Activated T-cell treated with anti-CD3 and anti-CD28 coated beads for 48 hours (primary cell): ENCODE measurements at places on chromosomes 4 and X.

DNA sequence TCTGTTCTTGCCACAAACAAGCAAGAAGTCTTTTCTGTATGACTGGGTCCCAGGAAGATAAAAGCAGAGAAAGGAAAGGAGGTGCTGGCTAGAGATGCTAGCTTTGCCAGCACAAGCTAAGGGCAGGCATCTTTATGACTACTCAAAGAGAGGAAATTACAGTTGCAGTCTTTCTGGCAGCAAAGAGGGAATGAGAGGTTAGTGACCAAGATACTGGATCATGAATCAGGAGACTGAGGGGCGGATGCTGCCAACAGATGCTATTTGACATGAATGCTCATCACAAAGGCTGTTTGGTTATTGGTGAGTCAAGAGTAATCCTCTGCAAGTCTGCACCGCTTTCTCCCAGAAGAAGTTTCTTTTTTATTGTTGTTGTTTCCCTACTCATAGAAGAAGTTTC, 5.5 kb upstream of the XIAP start:
- DNase-seq, result no peak

- no peak for DNase-seq
Observed at GRCh38 chr4:174607792-174608191, 85.5 kb upstream of the HPGD start.

DNA sequence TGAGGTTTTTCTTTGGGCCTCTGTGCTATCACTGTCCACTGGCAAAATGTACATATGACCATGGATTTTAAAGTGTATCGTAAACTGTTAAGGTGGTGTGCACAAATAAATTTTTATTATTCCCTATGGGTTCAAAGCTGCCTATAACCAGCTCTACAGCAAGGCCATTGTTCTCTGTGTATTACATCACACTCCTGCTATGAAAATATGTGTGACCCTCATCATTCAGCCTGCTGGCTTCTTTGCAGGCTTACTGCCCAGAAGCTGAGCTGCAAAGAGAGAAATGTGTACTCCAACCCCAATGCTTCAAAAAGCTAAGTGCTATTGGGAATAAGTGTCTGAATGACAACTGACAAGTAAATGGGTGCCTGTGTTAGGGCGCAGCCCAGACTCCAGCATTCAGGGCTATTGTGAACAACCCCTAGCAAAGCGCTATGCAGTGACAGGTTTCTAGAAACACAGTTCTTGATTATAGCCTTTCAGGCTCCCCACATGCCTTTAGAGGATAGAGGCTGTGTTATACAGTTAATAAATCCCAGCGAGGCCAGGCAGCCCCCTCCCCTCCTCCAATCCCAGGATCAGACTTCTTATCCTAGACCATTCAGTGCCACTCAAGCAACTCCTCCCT, 220.4 kb upstream of the RADX start:
- no peak for DNase-seq

GRCh38 chr4:112312610-112313239, 15.6 kb downstream of the ALPK1 start:
- no peak for DNase-seq

- no peak for DNase-seq
Observed at GRCh38 chrX:114599305-114599704, 15.4 kb downstream of the HTR2C start.

GRCh38 chrX:51281758-51282318, 50.8 kb upstream of the NUDT10 start:
- no peak for DNase-seq

GRCh38 chrX:51614353-51615012, 4.2 kb downstream of the CENPVL3 start:
- no peak for DNase-seq

- DNase-seq, result no peak
Observed at GRCh38 chr4:147617841-147618691, 869 bp downstream of the TMEM184C start.

DNA sequence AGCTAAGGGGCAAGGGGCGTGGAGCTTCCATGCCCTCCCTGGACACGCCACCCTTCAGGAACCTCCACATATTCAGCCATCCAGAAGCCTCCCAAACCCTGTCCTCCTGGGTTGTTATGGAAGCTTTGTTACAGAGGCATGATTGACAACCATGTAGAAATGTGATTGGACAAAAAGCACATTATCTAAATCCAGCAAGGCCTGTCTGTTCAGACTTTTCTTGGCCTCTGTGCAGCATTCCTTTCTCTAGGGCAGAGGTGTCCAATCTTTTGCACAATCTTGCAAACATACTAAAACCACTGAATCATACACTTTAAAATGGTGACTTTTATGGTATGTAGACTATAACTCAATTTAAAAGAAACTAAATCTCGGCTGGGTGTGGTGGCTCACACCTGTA, 12.7 kb downstream of the STEEP1 start:
- DNase-seq, result no peak

GRCh38 chr4:2982012-2982411, 18.6 kb downstream of the GRK4 start:
- DNase-seq, result no peak

DNA sequence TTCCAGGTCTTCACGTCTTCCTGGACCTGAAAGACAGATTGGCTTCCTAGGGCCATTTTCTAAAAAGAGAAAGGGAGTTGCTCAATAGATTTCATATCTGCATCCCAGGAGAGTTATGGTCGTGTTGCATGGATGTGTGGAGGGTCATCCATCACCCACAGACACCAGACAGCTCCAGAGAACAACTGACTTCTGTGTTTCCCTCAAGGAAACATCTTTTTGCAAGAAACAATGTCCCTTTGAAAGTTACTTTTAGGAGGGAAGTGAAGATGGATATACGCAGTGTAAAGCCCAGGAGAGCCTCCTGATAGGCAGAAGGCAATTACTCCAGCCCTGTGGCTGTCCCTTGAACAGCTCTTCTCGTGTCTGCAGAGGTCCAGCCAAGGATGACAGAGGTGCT, 108.3 kb downstream of the CLNK start:
- DNase-seq, result no peak

- DNase-seq, result no peak
Observed at GRCh38 chr4:121053601-121054143, 18.7 kb downstream of the NDNF start.

DNA sequence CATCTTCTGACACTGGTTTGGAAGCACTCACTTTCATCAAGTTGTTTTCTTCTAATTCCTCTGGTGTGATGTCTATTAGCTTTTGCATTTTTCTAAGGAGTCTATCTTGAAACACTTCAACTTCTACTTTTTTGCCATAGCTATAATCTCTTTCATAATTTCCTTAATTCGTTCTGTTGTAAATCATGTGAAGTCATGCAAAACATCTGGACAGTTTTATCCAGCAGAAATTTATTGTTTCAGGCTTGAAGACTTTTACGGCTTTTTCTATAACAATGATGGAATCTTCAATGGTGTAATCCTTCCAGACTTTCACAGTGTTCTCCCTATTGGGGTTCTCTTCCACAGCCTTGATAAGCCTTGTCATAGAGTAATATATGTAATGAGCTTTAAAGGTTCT, 74.9 kb upstream of the PABPC4L start:
- DNase-seq, result no peak
